ENCODE measurements at places on chromosomes 3 and 15.

- no peak for DNase-seq
Measured at GRCh38 chr3:54835701-54836100, 92.2 kb downstream of the LRTM1 start.

GRCh38 chr3:21991061-21991460 lies 240.1 kb upstream of the ZNF385D start:
- DNase-seq = no peak

DNA sequence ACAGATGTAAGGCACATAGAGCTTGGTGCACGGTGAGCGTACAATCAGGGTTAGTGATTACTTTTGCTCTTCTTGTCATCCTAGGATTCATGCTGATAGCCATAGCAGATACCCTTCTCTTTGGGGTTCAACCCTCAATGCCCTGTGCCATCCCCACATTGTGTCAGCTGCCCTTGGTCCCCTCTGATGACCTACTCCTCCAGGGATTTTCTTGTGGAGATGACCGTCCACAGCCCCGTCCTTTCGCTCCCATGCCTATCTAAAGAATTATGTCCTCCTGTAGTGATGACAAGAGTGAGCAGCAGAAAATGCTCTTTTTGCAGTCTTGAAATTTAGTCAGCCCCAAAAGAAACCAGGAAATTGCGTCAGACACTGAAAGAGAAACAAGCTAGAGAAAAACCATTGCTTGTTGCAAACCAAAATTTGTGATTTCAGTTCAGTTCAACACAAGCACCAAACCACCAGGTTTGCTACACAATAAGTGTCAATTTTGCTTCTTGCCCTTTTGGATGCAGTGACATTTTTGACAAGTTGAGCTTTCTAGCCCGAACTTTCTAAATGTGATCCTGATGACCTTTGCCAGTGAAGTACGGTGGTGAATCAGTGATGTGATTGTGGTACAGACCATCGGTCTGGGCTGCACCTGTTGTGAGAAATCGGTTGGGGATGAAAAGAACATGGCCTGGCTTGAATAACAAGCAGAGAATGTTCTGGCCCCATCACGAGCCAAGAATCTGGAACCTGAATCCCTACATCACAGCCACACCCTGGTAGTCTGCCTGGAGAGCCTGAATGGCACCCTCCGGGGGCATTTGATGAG lies 41.3 kb downstream of the CMTM7 start:
- no peak for DNase-seq

- DNase-seq = no peak
Measured at GRCh38 chr3:156628836-156629618, 45.4 kb upstream of the TIPARP start.

GRCh38 chr3:187708696-187709095 lies 6.3 kb upstream of the RTP2 start:
- DNase-seq = no peak

DNA sequence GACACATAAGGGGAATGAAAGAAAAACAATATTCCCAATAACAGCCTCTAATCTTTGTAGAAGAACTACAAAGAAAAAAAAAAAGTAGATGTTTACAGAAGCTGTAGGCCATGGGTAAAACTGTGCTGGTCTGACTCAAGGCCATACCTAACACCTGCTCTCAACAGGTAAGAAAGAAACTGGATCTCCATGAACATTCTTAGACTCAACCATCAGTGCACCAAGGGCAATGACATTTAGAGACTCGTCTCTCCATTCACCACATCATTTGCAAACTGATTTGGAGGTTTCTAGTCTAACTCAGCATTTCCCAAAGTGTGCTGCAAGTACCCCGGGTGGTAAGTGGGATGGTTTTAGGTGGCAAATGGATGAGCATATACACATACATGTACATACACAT lies 164.2 kb downstream of the FOXP1 start:
- DNase-seq = no peak

DNA sequence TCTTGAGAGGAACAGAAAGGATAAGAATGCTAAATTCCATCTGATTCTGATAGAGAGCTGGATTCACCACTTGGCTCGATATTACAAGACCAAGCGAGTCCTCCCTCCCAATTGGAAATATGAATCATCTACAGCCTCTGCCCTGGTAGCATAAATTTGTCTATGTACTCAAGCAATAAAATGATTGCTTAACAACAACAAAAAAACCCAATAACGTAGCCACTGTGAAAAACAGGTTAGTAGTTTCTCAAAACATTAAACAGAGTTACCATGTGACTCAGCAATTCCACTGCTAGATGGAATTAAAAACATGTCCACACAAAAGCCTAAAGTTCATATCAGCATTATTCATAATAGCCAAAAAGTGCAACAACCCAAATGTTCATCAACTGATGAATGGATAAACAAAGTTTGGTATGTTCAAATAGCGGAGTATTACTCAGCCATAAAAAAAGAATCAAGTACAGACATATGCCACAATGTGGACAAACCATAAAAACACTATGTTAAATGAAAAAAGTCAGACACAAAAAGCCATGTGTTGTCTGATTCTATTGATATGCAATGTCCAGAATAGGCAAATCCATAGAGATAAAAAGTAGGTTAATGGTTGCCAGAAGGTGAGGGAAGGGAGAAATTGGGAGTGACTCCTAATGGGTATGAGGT lies 16.8 kb downstream of the BCL2L10 start:
- DNase-seq = no peak

GRCh38 chr15:99485153-99485961 lies 80.4 kb upstream of the MEF2A start:
- DNase-seq = no peak

GRCh38 chr3:70748593-70748992 lies 436.2 kb upstream of the MDFIC2 start:
- no peak for DNase-seq

DNA sequence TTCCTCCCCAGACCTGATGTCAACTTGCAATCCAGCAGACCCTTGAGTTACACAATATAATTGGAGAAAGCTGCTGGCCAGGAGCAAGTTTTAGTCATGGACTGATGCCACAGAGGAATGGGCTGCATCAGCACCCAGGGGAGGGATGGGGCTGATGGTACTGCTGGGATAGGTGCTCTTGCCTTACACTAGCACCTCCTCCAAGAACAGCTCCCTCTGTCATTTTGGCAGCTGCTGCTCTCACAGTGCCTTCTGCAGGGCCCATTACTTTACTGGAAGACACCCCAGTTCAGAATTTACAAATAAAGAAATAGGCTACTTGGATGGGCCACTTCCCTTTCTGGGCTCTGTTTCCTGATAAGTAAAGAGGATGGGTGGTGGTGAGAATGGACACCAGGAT lies 85.3 kb upstream of the RORA start:
- no peak for DNase-seq
